ENCODE measurements at places on chromosomes 16 and 17.

DNA sequence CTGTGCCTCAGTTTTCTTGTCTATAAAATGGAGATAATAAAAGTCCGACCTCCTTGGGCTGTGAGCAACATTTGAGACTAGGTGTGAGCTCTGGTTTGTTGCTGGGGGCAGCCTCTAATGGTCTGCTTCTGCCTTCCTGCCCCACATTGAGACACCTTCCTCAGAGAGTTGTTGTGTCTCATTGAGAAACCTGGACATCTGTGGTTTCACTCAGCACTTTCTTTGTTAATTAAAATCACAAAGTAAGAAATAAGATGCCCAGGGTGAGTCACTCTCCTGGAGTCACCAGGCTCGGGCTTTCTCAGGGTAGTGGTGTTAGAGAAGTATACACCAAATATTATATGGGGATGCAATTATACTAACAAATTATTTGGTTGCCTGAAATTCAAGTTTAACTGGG, 389.2 kb upstream of the SALL1 start:
- DNase-seq, result no peak

- DNase-seq, result no peak
These were observed 7.1 kb downstream of the ANKFN1 start for GRCh38 chr17:56160422-56160821.

DNA sequence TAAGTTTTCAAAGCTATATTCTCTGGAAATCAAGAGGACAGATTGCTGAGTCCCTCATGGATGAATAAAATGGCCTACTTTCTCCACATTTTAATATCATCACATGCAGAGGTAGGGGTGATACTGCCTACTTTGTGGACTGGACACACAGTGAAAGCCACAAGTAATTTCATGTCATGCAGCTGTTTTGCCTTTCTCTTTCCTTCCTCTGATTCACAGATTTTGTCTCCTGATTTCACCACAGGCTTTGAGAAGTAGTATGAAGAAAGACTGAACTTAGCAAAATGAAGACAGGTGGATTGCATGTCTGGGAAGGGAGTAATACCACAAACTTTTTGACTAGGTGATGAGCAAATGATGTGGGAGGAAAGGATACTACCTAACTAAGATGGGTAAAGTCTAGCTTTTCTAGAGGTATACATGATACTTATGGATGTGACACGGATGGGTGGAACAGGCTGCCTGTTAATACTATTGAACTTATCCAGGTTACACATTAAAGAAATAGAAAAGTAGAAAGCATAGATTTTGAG, 478.4 kb upstream of the GOT2 start:
- no peak for DNase-seq

GRCh38 chr16:2155977-2156848, 631 bp downstream of the TRAF7 start:
- no peak for DNase-seq

- no peak for DNase-seq
These were observed 1.3 kb upstream of the ZNF821 start for GRCh38 chr16:71885261-71885650.

DNA sequence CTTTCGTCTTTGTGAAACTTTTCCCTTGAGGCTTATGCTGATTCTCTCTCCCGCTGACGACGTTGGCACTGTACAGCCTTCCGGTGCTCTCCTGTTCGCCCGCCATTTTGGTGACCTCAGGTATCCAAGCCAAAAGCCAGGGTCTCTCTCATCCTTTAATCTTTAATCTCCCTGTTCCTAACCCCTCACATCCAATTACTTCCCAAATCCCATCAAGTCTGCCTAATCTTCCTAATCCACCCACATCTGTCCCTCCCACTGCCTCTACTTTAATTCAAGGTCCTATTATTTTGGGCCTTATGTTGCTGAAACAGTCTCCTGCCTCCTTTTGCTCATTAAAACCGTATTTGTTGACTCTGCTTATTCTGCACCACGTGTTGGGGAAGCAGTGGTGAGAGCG, 7.3 kb downstream of the WRAP53 start:
- DNase-seq, result no peak

- no peak for DNase-seq
These were observed 39.4 kb upstream of the PHB1 start for GRCh38 chr17:49454050-49454449.

DNA sequence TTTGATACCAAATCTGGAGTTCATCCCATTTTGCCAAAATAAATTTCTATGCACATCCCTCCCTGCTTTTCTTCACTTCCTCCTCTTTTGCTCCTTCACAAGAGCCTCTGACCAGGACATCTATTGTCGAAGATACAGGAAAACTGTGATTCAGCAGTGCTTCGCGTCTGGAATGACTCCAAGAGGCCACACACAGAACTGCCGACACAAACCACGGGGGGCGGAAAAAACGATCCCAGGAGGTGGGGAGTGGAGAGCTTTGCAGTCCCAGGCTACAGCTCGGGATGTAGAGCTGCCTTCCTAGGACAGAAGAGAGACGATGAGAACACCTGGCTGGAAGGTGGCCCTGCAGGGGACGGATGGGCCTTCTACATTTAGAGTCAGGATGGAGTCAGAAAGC, 102.8 kb downstream of the XYLT1 start:
- no peak for DNase-seq

GRCh38 chr16:80733407-80733806, 71.0 kb downstream of the CDYL2 start:
- no peak for DNase-seq

GRCh38 chr16:3012246-3012645, 477 bp upstream of the CLDN9 start:
- DNase-seq, result no peak

- no peak for DNase-seq
These were observed 4.7 kb downstream of the ZNF750 start for GRCh38 chr17:82835122-82835521.

DNA sequence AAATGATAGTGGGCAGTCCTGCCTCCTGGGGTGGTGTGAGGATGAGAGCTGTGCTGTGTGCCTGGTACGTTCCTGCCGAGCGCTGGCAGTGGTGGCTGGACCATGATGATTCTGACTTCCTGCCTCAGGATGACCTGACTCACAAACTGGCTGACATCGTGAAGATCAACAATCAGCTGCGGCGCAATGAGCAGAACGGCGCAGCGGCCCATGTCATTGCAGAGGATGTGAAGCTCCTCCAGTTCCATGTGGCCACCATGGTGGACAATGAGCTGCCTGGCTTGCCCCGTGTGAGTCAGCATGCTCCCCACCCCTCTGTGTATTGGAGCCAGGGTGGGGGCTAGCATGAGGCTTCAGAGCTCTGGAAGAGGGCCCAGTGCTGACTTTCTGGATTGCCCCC, 13.1 kb downstream of the POLR2A start:
- no peak for DNase-seq

DNA sequence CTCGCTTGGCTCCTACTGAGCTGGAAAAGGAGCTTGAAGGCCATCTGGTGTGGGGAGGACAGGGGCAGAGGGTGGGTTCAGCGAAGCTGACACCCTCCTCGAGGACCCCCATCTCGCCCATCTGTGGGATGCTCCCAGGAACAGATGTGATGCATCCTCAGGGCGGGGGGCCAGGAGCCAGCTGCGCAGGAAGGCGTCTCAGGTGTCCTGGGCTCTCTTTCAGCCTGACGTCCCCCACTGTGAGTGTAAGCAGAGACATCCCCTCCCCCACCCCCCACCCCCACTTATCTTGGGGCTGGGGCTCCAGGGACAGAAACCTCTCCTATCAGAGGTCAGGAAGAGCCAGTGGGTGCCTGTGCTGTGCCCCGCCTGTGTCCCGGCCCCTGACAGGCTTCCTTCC, 16.2 kb downstream of the KIF19 start:
- DNase-seq, result no peak

DNA sequence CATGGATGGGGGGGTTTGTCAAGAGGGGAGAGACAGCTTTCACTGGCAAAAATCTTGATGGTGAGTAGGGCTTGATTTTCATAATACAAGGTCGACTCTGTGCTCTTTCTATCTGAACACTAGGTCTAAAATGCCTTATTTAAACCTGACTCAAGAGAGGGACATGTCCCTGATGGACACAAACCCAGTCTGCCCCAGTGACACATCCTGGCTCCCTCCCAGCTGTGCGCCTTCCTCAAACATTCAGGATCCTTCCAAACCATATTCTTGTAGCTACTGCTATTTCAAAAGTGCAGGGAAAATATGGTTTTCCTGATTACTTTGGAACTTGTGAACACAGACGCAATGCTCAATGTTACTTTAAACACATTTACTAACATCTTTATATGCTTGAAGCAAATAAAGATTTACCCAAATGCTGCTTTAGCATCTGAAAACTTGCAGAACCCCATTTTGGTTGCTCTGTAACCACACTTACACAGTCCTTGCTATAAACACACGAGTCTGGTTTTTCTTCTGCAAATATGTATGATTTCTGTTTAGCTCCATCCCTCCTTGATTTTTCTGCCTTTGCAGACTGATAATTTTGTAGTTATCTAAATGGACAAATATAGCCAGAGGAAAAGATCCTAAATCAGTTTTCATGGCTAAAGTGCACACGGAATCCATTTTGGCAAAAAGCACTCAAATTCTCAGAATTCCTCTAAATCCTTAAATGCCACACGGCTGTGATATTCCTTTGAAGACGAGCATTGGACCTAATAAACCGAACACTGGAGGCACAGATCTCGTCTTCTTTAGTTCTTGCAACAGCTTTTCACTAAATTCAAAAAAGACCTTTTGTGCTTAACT, 499.9 kb upstream of the ZFHX3 start:
- no peak for DNase-seq

DNA sequence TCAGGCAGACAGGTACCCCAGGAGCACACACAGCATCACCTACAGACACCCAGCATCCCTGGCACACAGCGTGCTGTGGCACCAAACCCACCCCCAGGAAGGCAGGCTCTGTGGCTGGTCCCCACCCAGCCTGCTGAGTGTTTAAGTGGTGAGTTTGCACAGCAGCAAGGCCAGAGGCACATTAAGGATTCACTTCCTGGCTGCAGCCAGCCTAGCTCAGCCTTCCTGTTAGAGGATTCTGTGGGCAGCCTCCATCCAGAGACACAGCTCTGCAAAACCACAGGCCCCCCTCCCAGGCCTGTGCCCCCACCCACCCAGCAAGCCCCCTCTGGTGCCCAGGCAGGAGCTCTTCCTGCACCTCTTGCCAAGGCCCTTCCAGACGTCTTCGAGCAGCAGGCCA, 36.1 kb upstream of the PHB1 start:
- DNase-seq, result no peak

- DNase-seq, result no peak
These were observed 93.5 kb downstream of the GOSR1 start for GRCh38 chr17:30570596-30571265.

DNA sequence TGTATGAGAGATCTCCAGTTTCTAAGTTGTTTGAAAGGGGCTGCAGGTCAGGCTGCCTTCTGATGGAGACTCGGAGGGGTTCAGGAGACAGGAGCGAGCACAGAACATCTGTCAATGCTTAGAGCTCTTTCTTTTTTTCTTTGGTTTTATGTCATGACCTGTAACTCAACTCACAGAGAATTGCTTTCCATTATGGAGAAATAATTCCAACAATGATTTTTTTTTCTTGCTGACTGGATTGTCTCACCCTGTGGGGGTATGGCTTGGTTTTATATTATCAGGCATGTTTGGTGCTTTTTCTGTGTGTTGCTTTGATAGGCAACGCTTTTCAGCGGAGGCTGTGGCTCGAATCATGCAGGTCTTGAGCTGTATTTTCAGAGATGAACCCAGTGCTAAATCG, 10.7 kb upstream of the KCNJ2 start:
- no peak for DNase-seq
